ENCODE measurements at places on chromosomes 6 and 20.

DNA sequence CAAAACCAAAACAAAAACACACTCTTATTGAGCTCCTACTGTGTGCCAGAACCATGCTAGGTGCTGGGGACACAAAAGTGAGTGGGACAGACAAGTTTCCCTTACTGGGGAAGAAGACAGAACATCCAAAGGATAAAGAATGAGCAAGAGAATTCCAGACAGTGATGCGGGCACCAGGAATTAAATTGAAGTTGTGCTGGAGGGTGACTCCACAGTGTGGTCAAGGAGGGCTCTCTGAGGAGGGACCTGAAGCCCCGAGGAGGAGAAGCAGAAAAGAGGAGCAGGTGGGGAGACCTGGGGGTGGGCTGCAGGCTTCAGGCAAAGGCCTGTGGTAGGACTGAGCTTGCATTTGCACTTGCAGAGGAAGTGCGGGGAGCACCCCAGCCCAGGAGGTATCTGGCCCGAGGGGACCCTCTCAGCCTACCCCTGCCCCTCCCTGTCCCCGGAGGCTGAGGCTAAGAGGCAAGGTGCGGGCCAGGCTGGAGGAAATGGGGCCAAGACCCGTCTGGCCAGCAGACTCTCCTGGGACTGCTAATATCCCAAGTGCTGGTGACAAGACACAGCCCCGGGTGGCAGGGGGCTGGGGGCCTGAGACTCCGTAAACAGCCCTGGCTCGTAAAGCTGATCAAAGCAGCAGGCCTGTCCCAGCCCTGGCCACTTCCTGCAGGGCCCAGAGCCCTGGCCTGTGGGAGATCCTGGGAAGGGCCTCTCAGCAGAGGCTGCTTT, 57.1 kb downstream of the SNAI1 start:
- DNase-seq = no peak

DNA sequence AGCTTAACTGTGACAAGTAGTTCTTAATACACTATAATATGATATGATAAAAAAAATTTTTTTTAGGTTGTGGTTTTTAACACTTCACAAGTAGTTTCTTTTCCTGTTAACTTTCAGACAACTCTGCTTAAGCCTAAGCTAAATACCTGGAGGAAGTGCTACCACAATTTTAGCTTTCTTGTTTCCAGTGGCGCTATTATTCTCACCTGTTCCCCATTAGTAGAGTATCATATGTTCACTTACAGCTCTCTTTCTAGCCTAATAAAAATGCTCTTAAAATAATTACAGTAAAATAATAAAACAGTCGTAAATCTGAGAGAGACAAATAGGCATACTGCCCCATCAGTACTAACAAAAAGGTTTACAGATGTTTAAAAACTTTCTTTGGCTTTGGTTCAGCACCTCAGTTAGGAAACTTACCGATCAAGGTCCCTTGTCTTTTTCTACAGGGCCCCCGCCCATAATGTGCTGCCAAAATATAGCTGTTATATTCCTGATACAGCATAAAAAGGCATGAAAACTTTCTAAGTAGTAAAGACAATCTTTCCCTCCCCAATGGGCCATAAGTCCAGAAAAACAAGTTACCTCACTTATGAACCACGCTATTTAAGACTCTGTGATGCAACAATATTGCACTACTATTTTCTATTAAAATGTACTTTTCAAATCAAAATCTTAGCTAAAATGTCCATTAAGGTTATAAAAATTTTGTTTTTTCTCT, 57.9 kb downstream of the SESN1 start:
- no peak for DNase-seq

GRCh38 chr6:22882581-22882980, 313.2 kb downstream of the HDGFL1 start:
- DNase-seq = no peak

GRCh38 chr6:158756977-158757752, 62.0 kb downstream of the EZR start:
- no peak for DNase-seq

DNA sequence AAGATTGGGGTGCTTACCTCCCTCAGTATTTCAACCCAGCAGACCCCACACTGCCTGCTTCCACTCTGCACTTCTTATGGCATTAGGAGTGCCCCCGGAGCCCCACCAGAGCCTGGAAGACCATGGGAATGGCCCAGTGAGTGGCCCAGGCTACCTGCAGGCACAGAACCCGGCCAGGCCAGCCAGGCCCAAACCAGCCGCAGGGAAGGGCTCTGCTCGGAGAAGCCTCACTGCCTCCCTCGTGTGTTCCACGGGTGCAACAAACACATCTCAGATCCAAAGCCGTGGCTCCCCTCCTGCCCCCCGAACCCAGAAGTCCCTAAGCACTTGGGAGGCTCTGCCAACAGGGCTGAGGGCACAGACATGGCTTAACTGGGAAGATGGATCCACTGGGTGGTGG, 283.9 kb downstream of the CDH4 start:
- DNase-seq = no peak

- no peak for DNase-seq
Observed at GRCh38 chr20:43844778-43845614, 69.7 kb upstream of the TOX2 start.

DNA sequence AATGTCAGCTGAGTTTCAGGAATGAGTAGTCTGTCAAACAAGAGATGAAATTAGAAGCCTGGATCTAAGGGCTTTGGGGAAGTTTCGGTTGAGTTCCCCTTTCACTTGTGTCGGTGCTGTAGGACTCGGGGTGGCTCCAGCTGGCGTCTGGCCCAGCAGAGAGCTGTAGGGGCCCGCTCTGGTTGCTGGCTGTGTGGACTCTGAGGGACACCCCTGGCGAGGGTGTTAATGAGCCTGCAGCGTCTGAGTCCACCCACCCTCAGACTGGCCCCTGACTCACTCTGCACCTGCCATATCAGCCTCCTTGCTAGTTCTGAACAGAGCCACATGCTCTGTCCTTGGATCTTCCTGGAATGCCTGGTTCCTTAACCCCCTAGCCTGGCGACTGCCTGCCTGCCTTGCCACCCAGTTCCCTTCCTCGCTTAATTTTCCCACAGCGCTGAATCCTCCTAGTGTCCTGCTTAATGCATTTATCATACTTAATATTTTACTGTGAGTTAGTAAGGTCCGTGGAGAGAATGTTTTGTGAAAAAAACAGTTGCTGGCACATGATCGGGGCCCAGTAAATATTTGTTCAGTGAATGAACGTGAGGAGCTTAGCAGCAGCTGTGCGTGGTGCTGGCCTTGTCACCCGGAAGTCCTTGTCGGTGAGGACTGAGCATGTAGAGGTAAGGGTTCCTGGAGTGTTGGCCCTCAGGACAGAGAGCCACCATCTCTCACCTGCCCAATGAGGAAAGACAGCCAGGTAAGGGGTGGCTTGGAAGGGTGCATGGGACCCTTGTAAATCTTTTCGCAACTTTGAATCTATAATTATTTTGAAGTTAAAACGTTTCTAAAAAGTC, 1.6 kb downstream of the DNAJC5 start:
- peak; percentile 24 for DNase-seq

- DNase-seq = no peak
Observed at GRCh38 chr6:147194652-147195411, 9.4 kb upstream of the STXBP5 start.

DNA sequence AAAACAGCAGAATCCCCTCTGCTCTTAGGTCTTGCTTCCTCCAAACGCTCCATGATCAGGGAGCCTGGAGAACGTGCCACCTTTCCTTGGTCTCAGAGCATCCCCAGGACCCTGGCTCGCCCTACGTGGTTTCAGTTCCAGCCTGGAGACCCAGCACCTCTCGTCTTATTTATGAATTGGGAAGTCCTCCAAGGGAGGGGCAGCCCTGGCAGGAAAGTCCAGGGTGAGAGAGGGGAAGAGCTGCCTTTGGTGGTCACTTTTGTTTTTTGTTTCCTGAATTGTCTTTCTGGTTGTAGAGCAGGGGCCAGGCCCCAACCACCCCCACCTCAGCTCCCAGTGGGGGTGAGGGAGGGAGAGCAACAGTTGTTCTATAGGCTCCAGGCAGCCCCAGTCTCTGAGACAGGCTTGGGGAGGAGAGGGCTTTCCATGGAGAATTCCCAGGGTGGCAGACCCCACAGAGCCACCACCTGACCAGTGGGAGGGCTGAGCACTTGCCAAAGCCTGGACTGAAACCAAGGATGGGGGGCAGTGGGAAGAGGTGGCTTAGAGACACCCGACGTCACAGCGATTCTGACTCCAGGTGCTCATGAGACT, 88.8 kb downstream of the PRND start:
- DNase-seq = no peak

DNA sequence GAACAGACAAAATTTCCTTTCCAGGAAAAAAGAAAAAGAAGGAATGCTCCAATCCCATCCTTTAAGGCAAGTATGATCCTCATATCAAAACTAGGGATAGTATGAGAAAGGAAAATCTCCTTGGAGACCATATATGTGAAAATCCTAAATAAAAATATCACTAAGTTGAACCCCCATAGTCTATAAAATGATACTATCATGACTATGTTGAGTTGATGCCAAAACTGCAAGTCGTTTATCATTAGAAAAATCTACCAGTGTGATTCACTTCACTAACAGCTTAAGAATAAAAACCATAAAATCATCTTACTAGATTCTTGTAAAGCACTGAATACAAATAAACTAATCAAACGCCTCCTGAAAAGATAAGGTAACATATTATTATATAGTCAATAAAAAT, 76.6 kb upstream of the STXBP5 start:
- DNase-seq = no peak

DNA sequence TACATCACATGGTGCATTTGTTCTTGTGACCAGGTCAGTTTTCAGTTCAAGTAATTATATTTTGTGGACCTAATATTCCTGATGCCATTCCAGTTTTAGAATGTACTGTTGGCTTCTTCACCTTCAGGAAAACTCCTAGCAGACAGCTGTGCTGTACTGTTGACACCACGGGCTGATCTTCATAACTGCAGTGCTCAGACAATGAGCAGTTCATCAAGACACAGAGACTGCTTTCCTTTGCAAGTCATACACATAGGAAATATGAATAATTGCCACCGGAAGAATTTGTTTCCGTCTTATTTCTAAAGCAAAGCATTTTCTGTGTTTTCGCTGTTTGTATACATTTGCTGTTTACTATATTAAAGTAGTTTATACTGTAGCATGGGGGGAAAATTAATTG, 89.8 kb downstream of the C6orf118 start:
- no peak for DNase-seq

GRCh38 chr6:65988006-65988405, 281.0 kb upstream of the EYS start:
- no peak for DNase-seq

DNA sequence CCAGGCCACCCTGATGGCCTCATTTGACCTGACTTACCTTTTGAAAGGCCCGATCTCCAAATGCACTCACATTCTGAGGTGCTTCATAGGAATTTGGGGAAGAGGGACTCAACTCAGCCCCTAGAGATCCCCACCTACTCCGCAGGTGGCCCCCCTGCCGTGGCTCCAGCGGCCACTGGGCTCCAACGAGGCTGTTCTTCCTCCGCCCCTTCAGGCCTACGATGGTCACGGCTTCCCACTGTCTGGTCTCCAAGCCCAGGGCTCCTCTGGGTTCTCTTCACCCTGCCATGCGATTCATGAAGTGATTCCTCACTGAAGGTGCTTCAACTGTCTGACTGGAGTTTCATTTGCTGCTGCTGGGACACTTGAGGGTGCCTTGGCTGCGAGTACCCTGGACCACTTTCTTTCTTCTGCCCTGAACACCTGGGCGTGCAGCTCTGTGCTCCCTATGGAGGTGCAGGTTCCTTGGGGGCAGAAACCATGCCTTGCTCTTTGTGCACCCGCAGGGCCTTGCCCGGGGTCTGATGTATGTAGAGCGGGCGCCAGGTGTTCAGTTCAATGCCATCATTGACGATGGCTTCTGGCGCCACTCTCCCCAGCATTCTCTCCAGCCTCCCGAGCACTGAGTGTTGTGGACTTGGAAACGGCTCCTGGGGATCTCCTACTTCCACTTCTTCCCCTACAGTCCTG, 10.0 kb upstream of the DUSP22 start:
- DNase-seq = no peak

DNA sequence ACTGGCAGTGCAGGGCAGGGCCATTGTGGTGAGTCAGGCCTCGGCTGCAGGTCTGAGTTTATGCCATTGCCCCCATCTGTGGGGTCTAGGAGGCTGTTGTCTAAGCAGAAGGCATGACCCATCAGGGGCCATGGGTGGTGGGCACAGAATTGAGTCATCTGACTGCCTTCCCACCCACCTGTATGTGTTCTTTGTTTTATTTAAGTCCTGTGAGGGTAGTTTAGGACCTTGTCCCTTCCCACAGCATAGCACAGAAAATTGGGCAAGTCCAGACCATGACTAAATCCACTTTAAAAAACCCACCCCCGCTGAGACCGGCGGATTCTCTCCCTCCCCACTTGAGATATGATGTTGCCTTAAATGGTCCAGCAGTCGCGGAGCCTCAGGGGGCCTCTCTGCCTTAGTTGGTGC, 40.3 kb downstream of the ERMARD start:
- no peak for DNase-seq

DNA sequence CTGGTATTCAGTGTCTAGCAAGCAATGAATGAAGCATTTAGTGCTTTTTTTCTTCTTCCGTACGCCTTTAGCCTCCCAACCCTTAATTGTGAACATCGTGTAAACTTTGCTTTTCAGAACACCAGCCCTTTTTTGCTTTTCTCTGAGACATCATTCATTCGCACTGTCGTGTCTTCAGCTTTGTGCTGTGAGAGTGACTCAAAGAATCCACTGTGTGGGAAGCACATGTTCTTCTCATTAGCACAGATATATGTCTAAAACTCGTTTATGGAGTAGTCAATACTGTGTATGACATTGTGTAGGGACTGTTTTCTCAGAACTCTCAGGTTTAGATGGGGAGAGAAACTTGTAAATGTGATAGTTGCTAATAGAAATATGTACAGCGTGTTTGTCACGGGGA, 279.1 kb downstream of the FARS2 start:
- no peak for DNase-seq

GRCh38 chr6:134911547-134911946, 38.4 kb downstream of the ALDH8A1 start:
- DNase-seq = no peak

- DNase-seq = no peak
Observed at GRCh38 chr6:110404607-110405006, 10.8 kb downstream of the DDO start.

DNA sequence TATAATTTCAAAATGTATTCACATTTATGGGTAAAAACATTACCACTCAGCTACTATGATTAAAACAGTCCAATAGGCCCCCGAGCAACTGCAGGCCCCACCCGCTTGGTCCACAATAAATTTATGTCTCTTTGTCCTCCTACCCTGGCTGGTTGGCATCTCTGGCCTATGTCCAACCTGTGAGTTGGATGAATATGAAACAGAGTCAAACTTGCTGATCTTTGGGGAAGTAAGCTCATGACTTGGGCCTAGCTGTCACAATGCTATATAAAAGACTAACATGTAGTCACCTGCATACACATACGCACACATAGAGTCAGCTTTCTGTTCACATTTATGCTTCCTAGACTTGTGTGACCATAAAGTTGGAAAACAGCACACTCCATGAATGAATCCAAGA, 20.5 kb downstream of the MAP7 start:
- DNase-seq = no peak

- no peak for DNase-seq
Observed at GRCh38 chr6:65199121-65199520, 507.9 kb downstream of the EYS start.

DNA sequence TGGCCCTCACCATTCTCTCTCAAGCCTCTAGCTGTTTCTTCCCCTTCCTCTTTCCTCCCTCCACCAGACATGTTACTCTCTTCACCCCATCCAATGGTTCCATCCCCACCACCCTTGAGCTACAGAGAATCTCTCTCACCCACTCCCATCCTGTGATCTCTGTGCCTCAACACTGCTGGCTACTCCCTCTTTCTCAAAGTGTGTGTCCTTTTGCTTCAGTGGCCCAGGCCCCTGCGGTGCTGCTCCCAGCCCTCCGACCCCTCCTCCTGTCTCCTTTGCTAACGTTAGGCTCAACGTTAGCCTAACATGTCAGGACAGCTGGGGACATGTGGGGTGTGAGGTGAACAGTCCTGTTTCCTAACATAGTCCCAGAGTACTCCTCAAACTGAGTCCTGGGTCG, 5.9 kb downstream of the NELFE start:
- DNase-seq = no peak
